ENCODE measurements at places on chromosomes 3 and 15.

DNA sequence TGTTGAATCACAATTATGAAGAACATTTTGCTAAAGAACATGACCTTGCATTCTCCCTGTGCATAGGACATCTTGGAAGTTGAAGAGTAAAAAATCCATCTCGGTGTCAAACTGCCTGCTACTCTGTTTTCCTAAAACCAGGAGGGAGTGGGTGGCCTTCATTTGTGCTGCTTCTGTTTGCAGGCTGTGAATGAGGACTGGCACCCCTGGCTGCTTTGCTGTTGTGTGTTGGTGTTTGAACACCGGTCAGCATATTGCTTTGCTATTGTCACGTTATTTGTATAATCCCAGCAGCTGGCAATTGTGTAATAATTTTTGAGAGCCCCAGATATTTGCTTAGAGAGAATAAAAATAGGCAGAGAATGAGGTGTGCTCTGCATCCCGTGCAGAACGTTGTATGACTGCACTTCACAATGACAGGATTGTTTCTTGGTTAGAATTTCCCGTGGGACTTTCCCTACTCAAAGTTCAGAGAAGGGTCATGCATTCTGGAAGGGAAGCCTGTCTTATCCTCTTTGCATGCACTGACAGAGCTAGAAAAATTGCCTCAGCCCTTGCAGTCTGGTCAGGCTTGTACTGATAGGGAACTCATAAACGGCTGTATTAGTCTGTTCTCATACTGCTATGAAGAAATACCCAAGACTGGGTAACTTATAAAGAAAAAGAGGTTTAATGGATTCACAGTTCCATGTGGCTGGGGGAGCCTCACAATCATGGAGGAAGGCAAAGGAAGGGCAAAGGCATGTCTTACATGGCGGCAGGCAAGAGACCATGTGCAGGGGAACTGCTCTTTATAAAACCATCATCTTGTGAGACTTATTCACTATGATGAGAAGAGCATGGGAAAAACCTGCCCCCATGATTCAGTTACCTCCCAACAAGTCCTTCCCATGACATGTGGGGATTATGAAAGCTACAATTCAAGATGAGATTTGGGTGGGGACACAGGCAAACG lies 16.3 kb downstream of the SV2B start:
- DNase-seq: peak; percentile 78

DNA sequence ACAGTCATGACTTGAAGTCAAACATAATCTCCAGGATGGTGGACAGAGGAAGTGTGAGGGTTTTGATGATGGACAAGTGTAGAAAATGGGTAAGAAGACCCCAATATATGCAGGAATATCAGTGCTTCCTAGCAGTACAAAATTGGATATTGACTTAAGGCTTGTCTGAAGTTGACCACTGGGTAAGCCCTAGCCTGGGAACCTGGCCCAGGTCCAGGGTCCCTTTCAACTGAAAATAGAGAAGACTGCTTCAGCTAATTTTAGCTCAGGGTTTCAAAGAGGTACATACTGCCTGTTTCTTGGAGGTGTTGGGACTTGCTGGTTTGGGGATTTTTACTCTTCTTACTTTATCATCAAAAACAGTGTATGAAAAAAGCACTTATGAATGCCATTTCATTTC lies 4.7 kb downstream of the NR1D2 start:
- no peak for DNase-seq

DNA sequence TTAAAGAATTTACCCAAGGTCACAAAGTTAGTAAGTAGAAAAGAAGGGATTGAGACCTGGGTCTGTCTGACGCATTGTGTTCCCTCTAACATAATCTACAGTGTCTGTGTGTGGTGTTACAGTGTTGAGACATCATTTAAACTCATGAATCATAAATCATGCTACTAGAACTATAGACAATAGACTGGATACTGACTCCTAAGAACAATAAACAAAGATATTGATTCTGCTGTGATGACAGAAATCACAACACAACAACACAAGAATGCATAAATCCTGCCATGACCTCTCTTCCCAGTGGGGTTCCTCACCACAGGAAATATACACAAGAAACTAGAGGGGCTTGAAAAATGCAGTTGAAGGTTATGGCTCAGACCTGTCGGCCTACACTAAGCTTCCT lies 44.3 kb downstream of the TRIM69 start:
- DNase-seq: no peak

DNA sequence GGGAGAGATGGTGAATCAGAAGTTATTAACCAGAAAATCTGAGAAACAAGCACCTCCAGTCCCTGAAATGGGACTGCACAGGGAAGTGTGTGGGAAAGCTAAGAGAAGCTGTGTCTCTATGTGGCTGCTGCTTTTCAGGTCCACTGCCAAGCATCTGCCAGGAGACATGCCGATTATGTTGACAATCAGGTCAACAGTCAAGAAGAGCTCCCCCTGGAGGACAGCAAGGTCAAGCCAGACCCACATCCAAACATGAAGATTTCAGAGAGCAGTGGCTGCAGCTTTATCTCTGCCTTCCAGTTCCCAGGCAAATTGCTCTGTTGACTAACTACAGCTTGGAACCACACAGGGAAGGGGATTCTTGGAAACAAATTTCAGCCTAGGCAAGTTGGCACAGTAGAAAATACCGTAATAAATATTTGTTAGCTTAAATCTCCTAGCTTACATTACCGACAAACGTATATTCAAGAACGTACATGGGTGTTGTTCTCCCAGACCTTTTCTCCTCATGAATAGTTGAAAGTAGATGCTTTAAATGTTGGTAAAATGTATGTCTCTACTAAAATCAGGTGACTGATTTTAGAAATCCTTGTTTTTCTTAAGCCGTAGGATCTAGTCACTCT lies 394.5 kb upstream of the RARB start:
- DNase-seq: no peak

GRCh38 chr15:64156652-64157331 lies 5.3 kb downstream of the SNX22 start:
- DNase-seq: no peak

GRCh38 chr3:40240921-40241320 lies 68.6 kb upstream of the EIF1B start:
- DNase-seq: no peak

- no peak for DNase-seq
These were observed 451.3 kb downstream of the EPHA3 start for GRCh38 chr3:89558711-89559110.

DNA sequence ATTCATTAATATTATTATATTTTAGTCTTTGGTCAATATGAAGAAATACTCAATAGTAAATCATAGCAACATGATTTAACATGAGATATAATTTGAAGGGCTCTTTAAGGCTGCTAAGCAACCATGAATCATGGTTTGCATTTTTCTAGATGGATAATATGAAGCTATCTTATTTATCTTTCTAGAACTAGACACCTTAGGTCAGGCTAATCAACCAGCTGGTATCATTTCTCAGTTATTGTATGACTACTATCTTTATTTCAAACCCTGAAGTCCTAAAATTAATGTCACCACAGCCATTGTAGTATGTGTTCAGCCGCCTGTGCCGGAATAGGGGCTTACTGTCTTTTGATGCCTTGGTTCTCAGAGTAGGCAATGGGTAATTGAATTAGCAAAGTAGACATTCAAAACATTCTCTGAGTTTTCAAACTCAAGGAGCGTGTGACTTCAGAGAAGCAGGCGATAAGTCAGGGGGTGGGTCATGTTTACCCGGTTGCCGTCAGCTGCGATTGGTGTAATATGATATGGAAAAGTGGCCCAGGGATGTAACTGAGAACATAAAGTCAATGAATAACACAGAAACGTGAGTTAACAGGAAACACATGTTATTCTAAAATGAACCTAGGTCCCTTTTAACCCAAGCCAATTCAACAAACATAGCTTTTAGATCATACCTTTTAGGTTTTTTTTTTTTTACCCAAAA lies 93.4 kb upstream of the CTDSPL start:
- DNase-seq: peak; percentile 53

DNA sequence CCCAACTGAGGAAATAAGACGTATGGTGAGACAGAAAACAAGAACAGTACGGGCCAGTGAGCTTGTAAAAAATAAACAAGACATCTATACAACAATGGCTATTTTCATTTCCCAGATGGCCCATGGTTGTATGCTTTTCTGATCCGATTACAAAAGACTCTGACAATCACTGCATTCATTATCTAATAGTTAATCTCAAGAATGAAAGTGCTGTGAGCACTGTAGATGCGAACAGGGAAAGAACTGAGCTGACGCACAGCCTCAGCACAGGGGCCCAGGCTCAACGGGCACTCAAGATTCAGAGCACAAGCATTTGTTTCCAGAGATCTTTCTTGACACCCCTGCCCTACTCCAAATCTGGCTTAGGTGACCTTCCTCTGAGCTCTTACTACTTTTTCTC lies 6.9 kb downstream of the MTMR10 start:
- DNase-seq: no peak
